MG63 (cell line): ENCODE measurements at places on chromosomes 3 and 15. TPM values are rescaled to one million over a fixed set of nuclear protein-coding genes. Genes with fewer than 3 reads are reported as not detected.

The CYP1A2 gene
- total RNA-seq, result 0.23 TPM in 1 of 2 replicates, not detected in the other

The TBL1XR1 gene
- 99.0 and 103 TPM in 2 replicates for total RNA-seq

The MEIS2 gene
- total RNA-seq, result 2.0 and 3.1 TPM in 2 replicates

The DPPA4 gene
- not detected in 2 replicates for total RNA-seq

The ITIH3 gene
- not detected in 2 replicates for total RNA-seq

The CPA3 gene
- 1.3 TPM in 1 of 2 replicates, not detected in the other for total RNA-seq

The THBS1 gene
- total RNA-seq, result 335 and 364 TPM in 2 replicates

The FSD2 gene
- total RNA-seq, result not detected in 2 replicates

The MAP1A gene
- 0.74 and 2.3 TPM in 2 replicates for total RNA-seq

The RAD51 gene
- 14.5 and 16.9 TPM in 2 replicates for total RNA-seq

The SLC15A2 gene
- total RNA-seq, result not detected in 2 replicates

The AP2M1 gene
- total RNA-seq, result 688 and 946 TPM in 2 replicates

The HDDC3 gene
- 32.6 and 51.9 TPM in 2 replicates for total RNA-seq

The CHRD gene
- total RNA-seq, result 0.03 TPM in 1 of 2 replicates, not detected in the other

- no peak for DNase-seq
Measured at GRCh38 chr15:50500352-50500751, 46.1 kb downstream of the USP50 start.

DNA sequence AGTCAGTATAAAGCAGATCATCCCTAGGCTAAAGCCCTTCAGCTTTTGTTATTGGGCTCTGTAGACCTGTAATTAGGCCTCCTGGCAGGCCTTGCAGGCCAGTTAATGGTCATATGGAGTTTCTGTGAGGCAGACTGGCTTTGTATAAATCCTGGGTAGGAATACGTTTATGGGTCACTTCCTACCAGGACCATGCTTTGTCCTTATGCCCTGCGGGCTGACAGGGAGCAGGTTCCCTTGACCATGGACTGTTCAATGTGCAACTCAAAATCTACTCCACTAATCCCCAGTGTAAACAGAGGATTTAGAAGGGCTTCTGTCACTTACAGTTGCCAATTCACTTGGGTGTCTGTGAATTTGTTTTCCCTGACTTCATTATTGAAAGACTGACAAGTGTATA is 202.7 kb upstream of the MLF1 start:
- no peak for DNase-seq

- DNase-seq, result peak; percentile 45
Measured at GRCh38 chr3:66138336-66139313, 82.2 kb upstream of the SLC25A26 start.

- DNase-seq, result no peak
Measured at GRCh38 chr15:31296646-31297574, 29.7 kb upstream of the KLF13 start.

GRCh38 chr3:45333549-45333948 is 54.8 kb upstream of the LARS2 start:
- peak; percentile 51 for DNase-seq

DNA sequence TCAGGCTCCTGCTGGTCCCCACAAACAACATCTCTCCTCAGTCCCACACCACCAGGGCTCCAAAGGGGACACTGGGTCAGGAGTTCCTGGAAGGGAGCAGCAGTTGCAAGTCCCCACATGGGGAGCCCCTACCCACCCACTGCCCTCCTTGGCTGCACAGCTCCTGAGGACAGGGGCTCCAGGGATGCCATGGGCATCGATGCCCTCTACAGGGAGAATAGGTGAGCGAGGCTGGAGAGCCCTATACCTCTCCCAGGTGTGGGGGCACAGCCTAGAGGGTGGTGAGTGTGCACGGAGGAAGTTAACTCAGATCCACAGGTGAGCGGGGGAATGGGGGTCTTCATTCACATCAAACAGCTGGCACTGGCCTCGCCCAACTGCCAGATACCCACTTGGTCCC is 141.2 kb upstream of the LINGO1 start:
- DNase-seq, result no peak

DNA sequence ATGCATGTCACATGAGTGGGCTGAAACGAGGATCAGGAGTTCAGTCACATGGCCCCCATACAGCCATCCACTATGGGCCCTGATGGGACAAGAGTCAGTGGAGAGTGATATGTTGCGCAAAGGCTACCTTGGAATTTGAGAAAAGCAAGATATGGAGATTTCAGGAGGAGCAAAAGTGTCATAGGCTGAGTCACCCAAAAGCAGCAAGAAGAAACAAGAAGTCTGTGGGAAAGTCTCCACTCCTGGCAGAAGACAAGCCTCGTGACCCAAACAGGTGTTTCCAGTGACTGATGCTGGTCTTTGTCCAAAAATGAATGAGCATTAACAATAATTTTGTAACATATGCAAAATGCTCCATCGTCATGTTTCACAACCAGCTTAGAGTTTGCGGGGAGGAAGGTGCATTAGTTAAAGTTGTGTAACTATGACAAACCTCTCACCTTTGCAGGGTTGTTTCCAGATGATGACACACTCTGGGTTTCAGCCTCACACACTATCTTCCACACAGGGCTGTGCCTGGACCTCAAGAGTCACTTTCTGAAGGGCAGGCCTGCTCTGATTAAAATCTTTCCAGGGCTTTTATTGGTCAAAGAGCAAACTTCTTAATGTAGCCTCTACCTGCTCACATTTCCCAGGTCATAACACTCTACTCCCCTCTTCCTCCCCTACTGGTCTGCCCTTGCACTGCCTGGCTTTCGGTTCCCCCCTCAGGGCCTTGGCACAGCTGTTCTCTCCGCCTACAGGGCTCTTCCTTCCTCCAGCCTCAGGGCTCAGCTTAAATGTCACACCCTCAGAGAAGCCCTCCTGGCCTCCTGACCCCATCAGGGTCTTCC is 3.9 kb upstream of the DNASE1L3 start:
- DNase-seq, result no peak

GRCh38 chr3:189375532-189375931 is 203.8 kb downstream of the TPRG1 start:
- no peak for DNase-seq

DNA sequence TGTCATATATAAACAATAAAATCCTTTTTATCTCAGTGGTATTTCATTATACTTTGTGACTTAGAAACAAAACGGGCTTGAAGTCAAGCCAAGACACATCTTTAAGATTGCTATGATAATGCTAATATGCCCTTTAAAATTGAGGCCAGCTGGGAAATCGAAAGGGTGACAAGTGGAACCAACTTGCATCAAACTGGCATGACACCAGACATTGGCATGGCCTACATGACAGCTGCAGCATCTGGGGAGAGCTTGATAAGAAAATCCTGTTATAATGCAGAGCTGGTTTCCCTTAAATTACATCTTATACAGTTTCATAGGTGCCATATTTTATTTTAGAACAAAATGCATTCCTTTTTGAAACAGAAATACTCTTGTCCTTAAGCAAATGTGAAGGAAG is 325.2 kb downstream of the ZBBX start:
- no peak for DNase-seq

- peak; percentile 53 for DNase-seq
Measured at GRCh38 chr15:62059816-62060112, 483 bp downstream of the VPS13C start.

GRCh38 chr3:12737833-12738232 is 21.2 kb downstream of the TMEM40 start:
- DNase-seq, result no peak

DNA sequence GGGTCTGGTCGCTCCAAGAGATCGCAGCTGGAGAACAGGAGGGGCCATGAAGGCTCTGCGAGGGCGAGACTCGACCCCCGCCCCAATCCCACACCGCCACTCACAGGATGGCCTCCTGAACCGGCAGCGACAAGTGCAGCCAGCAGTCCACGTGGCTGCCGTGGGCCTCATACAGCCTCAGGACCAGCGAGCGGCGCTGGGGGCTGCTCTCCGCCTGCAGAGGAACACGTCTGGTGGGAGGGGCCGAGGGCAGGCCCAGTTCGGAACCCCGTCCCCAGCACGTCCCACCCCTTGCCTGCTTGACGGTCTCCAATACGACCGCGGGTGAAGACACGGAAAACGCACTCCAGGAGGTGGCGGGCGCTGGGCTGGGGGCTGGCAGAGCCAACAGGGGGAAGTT is 9.2 kb downstream of the NEIL1 start:
- DNase-seq, result no peak

- no peak for DNase-seq
Measured at GRCh38 chr3:8147711-8148110, 353.9 kb upstream of the LMCD1 start.

- DNase-seq, result no peak
Measured at GRCh38 chr3:57464801-57465200, 79.3 kb downstream of the DNAH12 start.

DNA sequence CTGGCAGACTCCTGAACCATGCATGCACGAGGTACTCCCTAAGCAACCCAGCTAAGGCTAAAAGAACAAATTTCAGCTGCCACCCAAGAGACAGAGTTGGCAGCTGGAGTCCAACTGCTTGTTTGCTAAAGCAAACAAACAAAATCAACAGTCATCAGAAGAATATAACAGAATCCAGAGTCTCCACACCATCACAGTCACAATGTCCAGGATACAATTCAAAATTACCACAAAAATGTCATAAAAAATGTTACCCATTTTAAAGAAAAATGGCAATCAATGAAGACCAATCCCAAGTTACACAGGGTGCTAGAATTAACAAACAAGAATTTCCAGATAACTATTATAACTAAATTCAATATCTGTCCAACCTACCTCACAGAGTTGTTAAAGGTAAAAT is 42.9 kb downstream of the RFTN1 start:
- DNase-seq, result no peak

DNA sequence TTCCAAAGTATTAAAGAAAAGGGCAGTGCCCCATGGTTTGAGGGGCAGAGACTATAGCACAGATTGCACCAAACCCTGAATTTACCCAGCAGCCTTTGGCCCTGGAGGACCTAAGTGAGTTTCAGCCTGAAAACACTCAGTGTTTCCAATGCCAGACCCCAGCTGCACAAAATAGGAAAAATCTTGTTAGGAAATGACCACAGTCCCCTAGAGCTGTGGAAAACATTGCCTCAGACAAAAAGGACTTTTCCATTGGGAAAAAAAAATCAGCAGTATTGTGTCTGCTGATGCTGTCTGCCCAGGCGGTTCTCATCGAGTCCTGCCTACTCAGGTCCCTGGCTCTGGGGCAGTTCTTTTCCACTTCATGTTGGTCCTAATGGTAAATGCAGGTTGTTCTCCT is 121.7 kb upstream of the DLG1 start:
- no peak for DNase-seq

GRCh38 chr15:98900356-98900755 is 107.2 kb downstream of the PGPEP1L start:
- no peak for DNase-seq

GRCh38 chr15:88790486-88790885 is 12.8 kb upstream of the ACAN start:
- no peak for DNase-seq

GRCh38 chr15:58562135-58562534 is 130.3 kb downstream of the LIPC start:
- DNase-seq, result no peak

- peak; percentile 9 for DNase-seq
Measured at GRCh38 chr15:69896606-69897005, 201.1 kb downstream of the TLE3 start.

DNA sequence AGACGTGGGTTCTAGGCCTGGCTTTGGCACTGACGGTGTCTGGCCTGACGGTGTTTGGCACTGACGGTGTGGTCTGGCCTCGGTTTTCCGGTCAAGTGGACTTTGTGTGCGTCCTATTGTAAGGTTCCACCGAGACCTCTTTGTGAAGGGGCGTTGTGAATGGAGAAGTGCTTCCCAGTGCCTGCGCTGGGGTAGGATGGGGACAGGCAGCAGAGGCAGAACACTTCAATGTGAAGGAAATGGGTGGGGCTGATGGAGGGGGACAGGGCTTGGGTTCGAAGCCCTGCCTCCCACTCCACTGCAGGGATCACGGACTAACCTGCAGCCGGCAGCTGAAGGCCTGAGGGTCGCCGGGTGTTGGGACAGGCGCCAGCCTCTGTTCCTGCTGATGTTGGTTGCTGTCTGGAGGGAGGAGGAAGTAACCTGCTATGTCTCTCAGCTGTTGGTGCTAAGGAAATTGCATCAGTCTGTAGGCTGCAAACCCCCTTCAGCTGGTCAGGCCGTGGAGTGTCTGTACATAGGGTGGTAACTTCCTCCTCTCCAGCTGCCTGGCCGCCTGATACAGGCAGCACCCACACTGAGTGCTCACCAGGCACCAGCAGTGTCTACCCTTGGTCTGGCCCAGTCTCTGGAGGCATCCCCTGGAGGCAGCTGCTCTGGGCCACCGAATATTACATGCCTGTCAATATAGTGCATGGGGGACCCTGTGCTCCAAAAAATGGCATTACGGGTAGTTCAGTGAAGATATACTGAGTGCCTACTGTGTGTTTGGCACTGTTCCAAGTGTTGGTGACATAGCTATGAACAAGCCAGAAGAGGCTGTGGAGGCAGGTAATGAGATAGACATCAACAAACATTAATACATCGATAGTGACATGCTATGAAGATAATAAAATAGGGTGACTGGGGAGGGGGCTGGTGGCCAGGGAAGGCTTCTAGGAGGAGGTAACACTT is 1.1 kb downstream of the TM6SF1 start:
- DNase-seq, result peak; percentile 13

DNA sequence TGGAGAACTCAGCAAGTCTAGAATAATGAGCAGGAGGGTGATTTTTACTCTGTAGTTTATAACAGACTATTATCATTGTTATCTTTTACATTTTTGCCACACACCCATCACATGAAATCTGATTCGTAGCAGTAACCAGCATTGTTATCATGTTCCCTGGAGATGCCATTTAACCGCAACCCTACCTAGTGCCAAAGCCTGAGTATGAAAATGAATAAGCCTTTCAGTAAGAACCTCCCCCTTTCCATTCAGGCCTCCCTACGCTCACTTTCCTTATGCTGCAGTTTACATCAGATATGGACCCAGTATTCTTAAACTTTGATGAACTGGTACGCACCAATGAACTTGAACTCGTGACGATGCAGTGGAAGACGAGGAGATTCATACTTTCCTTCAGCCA is 158.7 kb upstream of the SPRED1 start:
- no peak for DNase-seq

GRCh38 chr3:36366308-36366707 is 14.0 kb upstream of the STAC start:
- DNase-seq, result no peak

DNA sequence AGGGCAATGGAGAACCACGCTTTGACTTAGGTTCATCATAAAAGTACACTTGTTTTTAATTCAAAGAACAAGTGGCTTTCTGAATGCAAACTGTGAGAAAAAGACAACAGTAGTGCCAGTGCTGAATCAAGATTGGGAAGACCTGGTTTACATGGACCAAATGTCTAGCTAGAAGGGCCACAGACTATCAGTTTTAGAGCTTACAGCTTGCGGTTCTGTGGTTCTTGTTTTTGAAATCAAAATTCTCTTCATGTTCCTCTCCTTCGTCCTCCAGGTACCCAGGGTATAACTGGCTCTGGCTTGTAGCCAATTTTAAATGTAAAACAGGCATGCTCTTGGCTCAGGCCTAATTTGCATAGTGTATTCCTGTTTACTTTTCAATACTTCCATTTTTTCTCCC is 124.6 kb downstream of the TGFBR2 start:
- no peak for DNase-seq

DNA sequence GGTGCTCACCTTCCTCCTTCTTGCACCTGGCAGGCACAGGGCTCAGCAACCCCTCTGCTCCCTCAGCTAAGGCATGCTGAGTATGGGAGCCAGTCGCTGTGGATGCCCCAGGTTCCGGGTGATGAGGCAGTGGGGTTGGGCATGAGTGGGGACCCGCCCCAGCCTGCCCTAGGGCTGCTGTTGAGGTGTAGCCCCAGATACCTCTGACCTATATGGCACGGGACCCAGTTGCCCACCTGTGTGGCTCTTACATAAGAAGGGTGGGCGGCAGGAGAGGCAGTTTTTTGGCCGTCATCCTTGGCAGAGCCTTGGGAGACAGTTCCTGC is 21.0 kb downstream of the ACSBG1 start:
- DNase-seq, result no peak
